MG63 (cell line): ENCODE measurements at places on chromosomes 7 and 10. TPM values are rescaled to one million over a fixed set of nuclear protein-coding genes. Genes with fewer than 3 reads are reported as not detected.

SMKR1 gene
- total RNA-seq = 0.56 TPM in 1 of 2 replicates, not detected in the other

CRHR2 gene
- total RNA-seq = not detected in 2 replicates

KNDC1 gene
- 0.92 and 1.5 TPM in 2 replicates for total RNA-seq

RNF32 gene
- 1.8 and 5.2 TPM in 2 replicates for total RNA-seq

CLEC2L gene
- not detected in 2 replicates for total RNA-seq

MTURN gene
- total RNA-seq = 2.0 and 7.1 TPM in 2 replicates

MEOX2 gene
- not detected in 2 replicates for total RNA-seq

CCDC146 gene
- total RNA-seq = 0.07 TPM in 1 of 2 replicates, not detected in the other

OPALIN gene
- not detected in 2 replicates for total RNA-seq

ABLIM1 gene
- 19.4 and 23.9 TPM in 2 replicates for total RNA-seq

COL28A1 gene
- not detected in 2 replicates for total RNA-seq

CHST3 gene
- 14.6 and 21.7 TPM in 2 replicates for total RNA-seq

DNA sequence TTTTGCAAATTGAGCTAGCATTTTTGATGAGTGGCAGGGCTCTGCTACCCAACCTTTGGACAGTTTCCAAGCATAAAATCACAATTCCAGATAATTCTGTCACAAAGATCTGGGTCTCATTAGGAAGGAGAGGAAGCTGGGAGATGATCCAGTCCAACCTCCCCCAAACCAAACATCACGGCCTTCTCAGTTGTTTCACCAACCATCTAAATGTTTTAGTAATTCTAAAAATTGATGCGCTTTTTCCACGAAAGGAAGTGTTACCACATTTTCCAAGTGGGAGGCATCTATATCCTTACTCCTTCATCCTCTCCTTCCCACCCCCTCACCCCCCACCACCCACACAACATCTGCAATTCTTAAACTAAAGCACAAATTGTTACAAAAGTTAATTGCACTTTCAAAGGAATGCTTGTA is 108.3 kb downstream of the EGFR start:
- no peak for DNase-seq

GRCh38 chr7:19589446-19589845 is 119.4 kb downstream of the POLR1F start:
- no peak for DNase-seq

- DNase-seq = no peak
These were observed 8.4 kb upstream of the GBX1 start for GRCh38 chr7:151175793-151176311.

DNA sequence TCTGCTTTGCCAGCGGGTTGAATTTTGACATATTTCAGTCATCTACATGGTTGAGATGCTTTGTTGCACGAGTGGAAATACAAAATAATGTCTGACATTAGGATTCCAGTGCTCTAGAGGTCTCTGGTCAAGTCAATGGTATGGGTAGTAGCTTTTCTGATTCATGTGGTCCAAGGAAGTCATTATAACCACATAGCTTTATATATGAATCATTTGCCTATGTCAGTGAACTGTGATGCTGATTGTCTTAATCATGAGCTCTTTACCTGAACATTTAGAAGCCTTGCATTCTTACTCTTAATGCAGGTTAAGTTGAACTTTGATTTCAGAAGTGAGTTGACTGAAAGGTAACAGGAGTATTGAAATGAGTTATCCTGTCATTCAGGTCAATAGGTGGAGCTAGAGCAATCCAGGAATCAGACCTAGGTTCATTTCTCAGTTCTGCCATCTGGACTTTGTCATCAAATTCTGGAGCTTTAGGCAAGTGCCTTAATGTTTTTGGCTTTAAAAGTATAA is 3.3 kb downstream of the MAPK8 start:
- DNase-seq = no peak

GRCh38 chr10:30247704-30248103 is 101.4 kb downstream of the MTPAP start:
- no peak for DNase-seq

GRCh38 chr7:157493017-157493416 is 156.2 kb downstream of the DNAJB6 start:
- no peak for DNase-seq

DNA sequence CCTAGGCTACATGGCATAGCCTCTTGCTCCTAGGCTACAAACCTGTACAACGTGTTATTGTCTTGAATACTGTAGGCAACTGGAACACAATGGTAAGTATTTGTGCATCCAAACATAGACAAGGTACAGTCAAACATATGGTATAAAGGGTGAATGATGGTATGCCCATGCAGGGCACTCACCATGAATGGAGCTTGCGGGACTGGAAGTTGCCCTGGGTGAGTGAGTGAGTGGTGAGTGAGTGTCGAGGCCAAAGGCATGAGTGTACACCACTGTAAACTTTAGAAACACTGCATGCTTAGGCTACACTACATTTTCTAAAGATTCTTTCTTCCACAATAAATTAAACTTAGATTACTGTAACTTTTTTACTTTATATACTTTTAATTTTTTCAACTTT is 165.7 kb downstream of the PARD3 start:
- DNase-seq = no peak

GRCh38 chr7:99167072-99167471 is 23.2 kb upstream of the SMURF1 start:
- DNase-seq = no peak

DNA sequence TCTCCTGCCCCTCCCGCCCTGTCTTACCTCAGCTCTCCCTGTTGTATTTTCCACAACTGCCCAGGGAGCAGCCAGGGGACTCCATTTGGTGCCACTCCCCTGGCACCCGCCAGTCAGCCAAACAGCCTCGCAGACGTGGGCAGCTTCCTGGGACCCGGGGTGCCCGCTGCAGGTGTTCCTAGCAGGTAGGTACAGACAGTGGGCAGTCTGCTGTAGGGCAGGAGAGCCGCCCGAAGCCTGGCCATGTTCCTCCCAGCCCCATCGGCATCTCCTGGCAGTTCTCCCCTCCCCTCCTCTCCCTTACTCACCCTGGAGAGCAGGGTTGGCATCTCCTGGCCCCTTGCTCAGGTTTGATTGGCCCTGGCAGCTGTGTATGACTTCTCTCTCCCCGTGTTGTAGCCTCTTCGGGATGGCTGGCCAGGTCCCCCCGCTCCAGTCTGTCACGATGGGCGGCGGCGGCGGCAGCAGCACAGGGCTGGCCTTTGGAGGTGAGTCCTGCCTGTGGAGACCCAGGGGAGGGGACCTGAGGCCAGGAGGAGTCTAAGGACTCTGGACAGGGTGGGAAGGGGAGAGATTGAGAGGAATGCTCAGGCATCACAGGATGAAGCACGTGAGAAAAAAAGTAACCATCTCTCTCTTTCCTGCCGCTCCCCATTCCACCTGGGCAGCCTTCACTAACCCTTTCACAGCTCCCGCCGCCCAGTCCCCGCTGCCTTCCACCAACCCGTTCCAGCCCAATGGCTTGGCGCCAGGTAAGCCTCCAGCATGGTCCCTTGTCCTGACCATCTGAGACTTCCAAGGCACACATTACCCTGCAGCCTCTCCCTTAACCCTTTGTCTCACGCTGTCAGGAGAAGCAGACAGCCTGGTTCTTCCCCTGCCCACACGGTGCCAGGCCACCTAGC is 11.3 kb downstream of the SAP25 start:
- no peak for DNase-seq

GRCh38 chr10:43267811-43268210 is 946 bp upstream of the RASGEF1A start:
- no peak for DNase-seq

GRCh38 chr7:727806-728460 is 852 bp upstream of the PRKAR1B start:
- no peak for DNase-seq

DNA sequence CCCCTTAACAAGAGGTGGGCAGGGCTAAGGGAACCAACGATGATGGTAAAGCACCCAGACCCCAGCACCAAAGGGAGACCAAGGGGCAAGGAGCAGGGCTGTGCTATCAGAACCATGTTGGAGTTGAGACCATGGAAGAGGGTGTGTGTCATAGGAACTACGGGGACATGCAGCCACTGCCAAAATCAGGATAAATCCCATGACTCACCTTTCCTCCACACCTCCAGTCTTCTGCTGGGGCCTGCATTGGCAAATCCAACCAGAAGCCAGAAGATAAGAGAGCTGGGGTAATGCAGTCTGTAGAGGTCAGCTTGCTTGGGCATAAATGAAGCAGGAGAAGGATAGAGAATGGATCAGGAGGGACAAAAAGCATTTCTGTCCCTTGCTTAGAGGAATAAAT is 42.7 kb upstream of the SMARCD3 start:
- DNase-seq = no peak

- DNase-seq = no peak
These were observed 71.5 kb downstream of the ZNF92 start for GRCh38 chr7:65444899-65445823.

GRCh38 chr10:91164520-91165065 is 55.9 kb upstream of the PCGF5 start:
- DNase-seq = no peak

DNA sequence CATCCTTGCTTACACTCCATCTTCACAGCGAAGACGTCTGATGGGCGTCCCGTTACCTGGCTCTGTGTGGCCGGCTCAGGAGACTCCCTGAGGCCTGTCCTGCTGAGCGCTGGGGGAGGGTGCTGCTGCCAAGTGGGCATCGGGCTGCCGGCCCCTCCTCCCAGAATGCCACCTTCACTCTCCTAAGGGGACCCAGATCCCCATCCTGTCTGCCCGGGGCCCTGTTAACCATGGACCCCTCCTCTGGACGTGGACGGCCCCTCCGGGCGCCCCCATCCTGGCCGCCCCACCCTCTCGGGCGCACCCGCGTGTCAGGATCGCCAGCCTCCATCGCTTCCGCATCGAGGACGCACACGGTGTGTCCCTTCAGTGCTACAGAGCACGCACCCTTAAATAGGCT is 7.3 kb upstream of the FOXL3 start:
- DNase-seq = no peak

- no peak for DNase-seq
These were observed 228.0 kb downstream of the PARD3 start for GRCh38 chr10:34587002-34587679.

DNA sequence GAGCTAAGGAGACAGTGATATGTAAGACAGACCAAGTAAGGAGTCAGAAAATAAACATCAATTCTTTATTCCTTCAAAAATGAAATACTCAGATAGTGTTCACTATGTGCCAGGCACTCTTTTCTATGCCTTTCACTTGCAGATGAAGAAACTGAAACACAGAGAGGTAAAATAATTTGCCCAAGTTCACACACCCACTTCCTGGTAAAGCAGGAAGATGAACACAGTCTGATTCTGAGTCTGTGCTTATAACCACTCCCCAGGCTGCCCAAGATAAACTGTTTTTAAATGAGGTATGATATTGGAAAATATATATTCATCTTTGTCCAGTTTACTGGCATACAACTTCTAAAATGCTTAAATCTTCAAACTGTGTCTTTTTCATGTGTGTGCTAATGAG is 294.4 kb upstream of the NPVF start:
- DNase-seq = no peak

DNA sequence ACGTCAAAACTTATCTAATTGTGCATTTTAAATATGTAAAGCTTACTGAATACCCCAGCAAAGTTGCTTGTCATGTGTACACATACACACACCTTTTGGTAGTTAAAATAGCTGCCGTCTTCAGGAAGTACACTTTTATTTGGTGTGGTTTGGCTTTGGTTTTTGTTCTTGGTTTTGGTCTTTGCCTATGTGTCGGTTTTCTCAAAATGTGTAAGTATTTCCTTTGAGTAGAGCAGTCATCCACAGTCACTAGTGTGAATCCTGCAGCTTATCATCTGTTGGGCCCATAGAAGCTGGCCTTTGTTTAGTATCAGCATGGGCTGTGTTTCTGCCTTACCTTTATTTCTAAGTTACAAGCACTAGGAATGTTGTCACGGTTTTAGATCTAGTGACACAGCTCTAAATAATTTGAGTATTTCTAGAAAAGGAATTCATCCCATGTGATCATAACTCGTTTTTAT is 35.3 kb downstream of the NET1 start:
- no peak for DNase-seq

DNA sequence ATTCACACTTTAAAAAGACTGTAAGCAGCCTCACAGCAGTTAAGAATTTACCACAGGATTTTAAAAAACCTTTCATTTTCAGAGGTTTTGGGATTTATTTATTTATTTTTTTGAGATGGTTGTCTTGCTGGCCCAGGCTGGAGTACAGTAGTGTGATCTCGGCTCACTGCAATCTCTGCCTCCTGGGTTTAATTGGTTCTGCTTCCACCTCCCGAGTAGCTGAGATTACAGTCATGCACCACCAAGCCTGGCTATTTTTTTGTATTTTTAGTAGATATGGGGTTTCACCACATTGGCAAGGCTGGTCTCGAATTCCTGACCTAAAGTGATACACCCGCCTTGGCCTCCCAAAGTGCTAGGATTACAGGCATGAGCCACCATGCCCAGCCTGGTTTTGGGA is 19.1 kb downstream of the MINDY4 start:
- no peak for DNase-seq

DNA sequence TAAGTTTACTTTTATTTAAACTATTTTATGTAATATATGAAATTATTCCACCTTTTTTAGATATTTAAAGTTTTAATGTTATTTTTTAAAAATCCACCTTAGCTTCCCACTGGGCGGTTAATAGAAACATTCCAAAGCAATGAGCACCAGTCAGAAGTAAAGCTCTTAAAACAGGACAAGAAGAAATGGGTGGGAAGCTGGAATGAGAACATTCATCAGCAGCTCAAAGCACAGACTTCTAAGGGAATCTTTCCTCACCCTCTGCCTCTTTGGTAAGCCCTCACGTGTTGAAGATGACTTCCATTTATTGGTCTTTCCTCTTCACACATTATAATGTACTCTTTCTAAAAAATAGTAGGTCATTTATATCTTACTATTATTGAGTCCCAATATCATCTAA is 3.1 kb downstream of the AGMO start:
- no peak for DNase-seq

DNA sequence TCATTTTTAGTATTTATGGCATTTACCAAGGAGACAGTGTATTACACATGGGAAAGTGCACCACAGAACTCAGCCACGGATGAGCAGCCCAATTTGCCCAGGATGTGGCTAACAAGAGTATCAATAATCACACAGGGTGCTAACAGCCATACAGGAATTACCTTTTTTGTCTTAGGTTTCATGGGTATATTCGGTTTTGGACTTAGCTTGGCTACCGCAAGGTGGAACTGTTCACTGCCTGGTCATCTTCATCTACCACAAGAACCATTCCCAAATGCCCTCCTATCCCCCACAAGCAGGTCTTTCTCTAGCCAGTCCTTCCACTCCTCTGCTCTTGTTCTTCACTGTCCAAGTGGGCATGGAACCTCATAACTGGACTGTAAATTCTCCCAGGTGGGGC is 6.0 kb downstream of the PDLIM1 start:
- no peak for DNase-seq
